H4 (cell line): ENCODE measurements at places on chromosomes 4 and X. TPM values are rescaled to one million over a fixed set of nuclear protein-coding genes. Genes with fewer than 3 reads are reported as not detected.
A peak's percentile ranks its signal among the peaks of the same experiment; 100 is the strongest.

- DNase-seq, result no peak
Observed at GRCh38 chr4:120081726-120082125, 15.1 kb upstream of the MAD2L1 start.

Gene GPR78
- total RNA-seq, result 0.41 TPM in 1 of 2 replicates, not detected in the other

Gene SORBS2
- 0.41 and 1.5 TPM in 2 replicates for total RNA-seq

DNA sequence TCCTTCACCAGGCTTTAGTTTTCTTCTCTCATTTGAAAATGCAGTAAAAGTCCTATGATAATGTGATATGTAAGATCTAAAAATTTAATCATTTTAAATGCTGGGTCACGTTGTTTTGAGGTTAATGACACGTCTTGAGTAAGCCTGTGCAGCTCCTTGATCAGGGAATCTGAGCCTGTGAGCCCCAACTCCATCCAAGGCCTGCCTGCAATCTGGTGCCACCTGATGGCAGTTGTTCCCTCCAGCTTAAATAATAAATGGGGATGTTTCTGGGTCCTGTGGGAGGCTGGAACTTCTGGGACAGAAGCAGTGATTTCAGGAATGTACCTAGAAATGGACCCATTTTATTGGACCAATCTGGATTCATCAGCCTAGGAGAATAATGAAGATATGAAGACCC is 455.4 kb upstream of the ADGRL3 start:
- no peak for DNase-seq

DNA sequence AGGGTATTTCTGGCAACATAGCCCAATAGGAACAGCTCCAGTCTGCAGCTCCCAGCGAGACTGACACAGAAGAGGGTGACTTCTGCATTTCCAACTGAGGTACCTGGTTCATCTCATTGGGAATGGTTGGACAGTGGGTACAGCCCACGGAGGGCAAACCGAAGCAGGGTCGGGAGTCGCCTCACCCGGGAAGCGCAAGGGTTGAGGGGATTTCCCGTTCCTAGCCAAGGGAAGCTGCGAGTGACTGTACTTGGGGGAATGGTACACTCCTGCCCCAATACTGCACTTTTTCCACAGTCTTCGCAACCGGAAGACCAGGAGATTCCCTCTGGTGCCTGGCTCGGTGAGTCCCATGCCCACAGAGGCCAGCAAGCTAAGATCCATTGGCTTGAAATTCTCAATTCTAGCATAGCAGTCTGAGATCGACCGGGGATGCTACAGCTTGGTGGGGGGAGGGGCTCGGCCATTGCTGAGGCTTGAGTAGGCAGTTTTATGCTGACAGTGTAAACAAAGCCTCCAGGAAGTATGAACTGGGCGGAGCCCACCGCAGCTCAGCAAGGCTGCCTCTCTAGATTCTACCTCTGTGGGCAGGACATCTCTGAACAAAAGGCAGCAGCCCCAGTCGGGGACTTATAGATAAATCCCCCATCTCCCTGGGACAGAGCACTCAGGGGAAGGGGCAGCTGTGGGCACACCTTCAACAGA is 14.0 kb upstream of the ADAD1 start:
- DNase-seq, result no peak

Gene RBMXL3
- total RNA-seq, result not detected in 2 replicates

GRCh38 chr4:155802190-155802959 is 43.6 kb downstream of the GUCY1B1 start:
- DNase-seq, result peak; percentile 75
